ENCODE measurements at places on chromosomes 2 and 18. TPM values are rescaled to one million over a fixed set of nuclear protein-coding genes. Genes with fewer than 3 reads are reported as not detected.

ORC2 gene
- total RNA-seq, result 48.1 TPM

AAK1 gene
- total RNA-seq, result 20.8 TPM

MPHOSPH10 gene
- total RNA-seq, result 29.6 TPM

HOXD12 gene
- total RNA-seq, result not detected

DSC1 gene
- not detected for total RNA-seq

SGPP2 gene
- total RNA-seq, result 0.34 TPM

PUM2 gene
- 91.1 TPM for total RNA-seq

ANKRD30B gene
- not detected for total RNA-seq

GKN2 gene
- not detected for total RNA-seq

COLEC12 gene
- 2.0 TPM for total RNA-seq

C1GALT1C1L gene
- 0.12 TPM for total RNA-seq

ABCG8 gene
- total RNA-seq, result not detected

SLC4A1AP gene
- 32.2 TPM for total RNA-seq

SCYGR4 gene
- not detected for total RNA-seq

PJVK gene
- 3.0 TPM for total RNA-seq

SERPINB11 gene
- not detected for total RNA-seq

EML6 gene
- 1.6 TPM for total RNA-seq

EHD3 gene
- 3.9 TPM for total RNA-seq

GRHL1 gene
- 4.7 TPM for total RNA-seq

PXDN gene
- 118 TPM for total RNA-seq

CCDC102B gene
- 14.1 TPM for total RNA-seq

BCL11A gene
- 1.0 TPM for total RNA-seq

SKOR2 gene
- not detected for total RNA-seq

SIX2 gene
- total RNA-seq, result 0.12 TPM

MARCHF4 gene
- 0.46 TPM for total RNA-seq

IL1F10 gene
- not detected for total RNA-seq

ZSWIM2 gene
- 0.39 TPM for total RNA-seq

SCN3A gene
- not detected for total RNA-seq

LDLRAD4 gene
- total RNA-seq, result 0.65 TPM

DCDC2C gene
- total RNA-seq, result not detected

ZNF804A gene
- not detected for total RNA-seq

RTP5 gene
- not detected for total RNA-seq

RGPD4 gene
- total RNA-seq, result 0.06 TPM

CTIF gene
- 17.6 TPM for total RNA-seq

G6PC2 gene
- total RNA-seq, result not detected

GKN1 gene
- total RNA-seq, result not detected

NCKAP5 gene
- total RNA-seq, result 0.43 TPM

FHOD3 gene
- total RNA-seq, result 69.7 TPM

RSAD2 gene
- not detected for total RNA-seq

OTX1 gene
- total RNA-seq, result 7.9 TPM
